ENCODE measurements at places on chromosomes 5 and 9.

DNA sequence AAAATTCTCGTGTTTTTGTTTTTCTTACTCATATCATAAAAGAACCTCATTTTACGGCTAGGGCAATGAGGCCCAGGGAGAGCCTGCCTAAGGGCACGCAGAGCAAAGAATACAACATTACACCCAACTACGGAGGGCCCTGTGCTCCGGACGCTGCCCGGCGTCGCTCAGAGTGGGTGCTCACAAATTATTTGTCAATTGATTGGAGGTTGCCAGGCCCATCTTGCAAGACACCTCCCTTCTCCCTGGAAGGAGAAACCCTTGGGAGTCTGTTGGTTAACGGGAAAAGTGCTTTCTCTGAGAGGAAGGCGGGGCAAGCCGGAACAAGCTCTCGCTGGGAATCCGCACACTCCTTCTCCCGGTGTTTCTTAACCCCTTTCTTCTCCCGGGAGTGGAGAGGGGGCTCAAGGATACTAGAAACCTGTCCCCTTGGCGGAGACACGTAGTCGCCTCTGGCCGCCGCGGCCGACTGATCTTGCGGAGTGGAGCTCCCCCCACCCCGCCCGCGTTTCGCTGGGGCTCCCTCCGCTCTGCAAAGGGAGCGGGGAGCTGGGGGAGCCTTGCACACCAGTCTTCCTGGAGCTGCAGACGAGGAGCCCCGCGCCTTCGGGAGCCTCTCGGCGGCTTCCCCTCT is 599.3 kb upstream of the SGCD start:
- DNase-seq, result no peak

DNA sequence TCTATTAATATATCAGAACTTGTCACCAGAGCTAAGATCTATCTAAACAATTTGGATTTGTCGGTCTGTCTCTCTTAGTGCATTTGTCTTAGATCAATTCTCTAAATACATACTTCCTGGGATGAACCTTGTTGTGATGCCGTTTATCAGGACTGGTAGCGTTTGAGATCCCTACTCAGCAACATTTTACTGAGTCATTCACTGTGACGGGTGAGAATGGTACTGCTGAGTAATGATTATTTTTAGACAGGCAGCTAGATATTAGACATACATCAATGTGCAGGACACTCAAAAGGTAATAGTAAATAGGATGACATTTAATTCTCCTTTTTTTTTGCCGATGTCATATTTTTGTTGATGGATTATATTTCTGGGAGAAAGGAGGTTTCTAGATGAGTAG is 209.0 kb downstream of the CSNK1G3 start:
- DNase-seq, result no peak

- no peak for DNase-seq
These were observed 110.9 kb downstream of the MEF2C start for GRCh38 chr5:88772047-88772446.

- no peak for DNase-seq
These were observed 209.3 kb upstream of the SLC24A2 start for GRCh38 chr9:19998153-19998552.

DNA sequence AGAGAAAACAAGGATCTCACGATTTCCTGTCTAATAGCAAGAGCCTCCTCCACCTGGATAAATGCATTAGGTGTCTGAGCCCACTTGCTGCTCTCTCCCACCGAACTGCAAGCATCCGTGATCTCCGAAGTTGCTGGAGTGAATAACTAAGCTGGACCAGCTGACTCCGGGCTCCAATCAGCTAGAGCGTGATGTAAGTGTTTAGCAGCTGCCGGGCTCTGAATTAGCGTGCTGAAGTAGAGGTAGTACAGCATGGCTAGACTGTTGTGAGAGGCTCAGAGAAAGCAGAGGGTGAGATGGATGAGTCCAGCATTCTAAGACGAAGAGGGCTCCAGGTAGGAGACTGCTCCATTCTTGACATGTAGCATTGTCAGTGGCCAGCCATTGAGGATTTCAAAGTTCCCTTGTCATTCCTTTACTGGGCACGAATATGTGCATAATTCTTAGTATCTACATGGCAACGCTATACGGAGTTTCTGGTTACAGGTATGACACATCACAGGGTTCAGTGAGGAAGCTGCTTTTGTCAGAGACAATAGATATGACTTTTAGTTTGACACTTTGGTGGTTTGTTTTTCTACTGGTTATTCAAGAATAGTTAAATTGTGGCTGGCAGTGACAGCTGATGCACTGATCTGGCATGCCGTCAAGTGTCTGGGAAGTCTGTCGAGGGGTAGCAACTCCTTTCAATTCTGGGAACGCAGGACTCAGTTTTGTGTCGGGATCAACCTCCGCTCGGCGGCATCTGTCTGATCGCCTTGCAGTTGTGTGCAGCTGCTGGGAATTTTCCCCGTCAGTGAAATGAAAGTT is 232.6 kb downstream of the MAST4 start:
- no peak for DNase-seq

DNA sequence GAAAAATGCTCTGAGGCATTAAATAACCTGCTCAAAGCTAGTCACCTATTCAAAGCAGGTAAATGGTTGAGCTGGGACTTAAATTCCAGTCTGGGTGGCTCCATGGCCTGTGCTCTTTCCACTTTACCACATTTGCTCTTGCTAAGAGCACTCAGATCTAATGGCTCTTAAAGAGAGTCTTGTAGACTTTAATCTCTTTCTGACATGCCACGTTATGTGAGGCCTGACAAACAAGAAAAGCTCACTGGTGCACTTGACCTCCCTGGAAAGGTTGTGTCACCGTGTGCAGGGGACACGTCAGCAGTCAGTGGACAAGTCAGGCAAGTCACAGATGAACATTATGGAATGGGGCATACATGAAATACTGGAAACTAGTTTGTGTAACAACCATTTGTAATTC is 129.9 kb upstream of the RPS23 start:
- no peak for DNase-seq

DNA sequence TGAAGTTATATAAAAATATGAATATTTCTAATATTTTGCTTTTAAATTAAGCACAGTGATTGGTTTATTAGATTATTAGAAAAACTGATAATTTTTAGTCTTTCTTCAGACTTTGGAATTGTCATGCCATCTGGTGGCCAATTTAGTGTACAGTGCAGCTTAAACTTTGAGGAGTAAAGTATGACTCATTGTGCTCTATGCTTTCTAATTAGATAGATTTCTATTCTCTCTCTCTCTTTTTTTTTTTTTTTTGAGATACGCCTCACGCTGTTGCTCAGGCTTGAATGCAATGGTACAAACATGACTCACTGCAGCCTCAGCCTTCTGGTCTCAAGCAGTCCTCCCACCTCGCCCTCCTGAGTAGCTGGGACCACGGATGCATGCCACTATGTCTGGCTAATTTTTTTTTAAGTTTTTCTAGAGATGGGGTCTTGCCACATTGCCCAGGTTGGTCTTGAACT is 42.1 kb upstream of the GPR21 start:
- peak; percentile 0 for DNase-seq

DNA sequence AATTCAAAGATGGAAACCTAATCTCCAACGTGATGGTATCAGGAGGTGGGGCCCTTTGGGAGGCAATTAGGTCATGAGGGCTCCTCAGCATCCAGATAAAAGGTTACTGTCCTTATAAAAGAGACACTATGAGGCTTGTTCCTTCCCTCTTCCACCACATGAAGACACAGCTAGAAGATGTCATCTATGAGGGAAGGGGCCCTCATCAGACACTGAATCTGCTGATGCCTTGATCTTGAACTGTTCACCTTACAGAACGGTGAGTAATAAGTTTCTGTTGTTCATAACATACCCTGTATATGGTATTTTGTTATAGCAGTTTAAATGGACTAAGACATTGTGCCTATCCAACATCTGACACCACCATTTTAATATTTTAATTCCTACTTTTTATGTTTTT is 19.7 kb upstream of the CCNH start:
- no peak for DNase-seq

- DNase-seq, result no peak
These were observed 12.4 kb downstream of the DOCK2 start for GRCh38 chr5:169649486-169649885.

DNA sequence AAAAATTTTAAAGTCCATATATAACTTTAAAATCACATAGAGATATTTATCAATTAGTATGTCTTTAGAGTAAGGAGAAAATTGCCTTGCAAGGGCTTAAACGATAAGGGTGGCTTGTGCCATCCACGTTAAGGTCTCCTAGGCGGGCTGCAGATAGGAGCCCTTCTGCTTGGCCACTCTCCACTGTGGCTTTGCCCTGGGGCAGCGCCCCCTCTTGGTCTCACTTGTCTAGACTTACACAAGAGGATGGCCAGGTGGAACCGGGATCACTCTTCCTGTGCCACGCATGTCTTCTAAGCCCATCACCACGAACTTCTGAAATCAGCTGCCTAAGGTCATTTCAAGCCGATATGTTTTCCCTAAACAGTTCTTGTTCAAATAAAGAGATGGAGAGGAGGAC is 2.9 kb downstream of the FPGS start:
- no peak for DNase-seq

DNA sequence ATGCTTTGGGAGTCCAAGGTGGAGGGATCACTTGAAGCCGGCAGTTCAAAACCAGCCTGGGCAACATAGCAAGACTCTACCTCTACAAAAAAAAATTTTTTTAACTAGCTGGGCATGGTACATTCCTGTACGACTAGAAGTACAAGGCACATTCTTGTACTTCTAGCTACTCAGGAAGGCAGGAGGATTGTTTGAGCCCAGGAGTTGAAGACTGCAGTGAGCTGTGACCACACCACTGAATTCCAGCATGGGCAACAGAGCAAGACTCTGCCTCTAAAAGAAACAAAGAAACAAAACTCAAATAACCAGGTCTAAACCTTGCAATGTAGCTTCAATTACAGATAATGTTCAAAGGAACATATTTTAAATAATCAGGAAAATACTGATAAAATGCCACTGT is 56.2 kb downstream of the SSBP2 start:
- no peak for DNase-seq

DNA sequence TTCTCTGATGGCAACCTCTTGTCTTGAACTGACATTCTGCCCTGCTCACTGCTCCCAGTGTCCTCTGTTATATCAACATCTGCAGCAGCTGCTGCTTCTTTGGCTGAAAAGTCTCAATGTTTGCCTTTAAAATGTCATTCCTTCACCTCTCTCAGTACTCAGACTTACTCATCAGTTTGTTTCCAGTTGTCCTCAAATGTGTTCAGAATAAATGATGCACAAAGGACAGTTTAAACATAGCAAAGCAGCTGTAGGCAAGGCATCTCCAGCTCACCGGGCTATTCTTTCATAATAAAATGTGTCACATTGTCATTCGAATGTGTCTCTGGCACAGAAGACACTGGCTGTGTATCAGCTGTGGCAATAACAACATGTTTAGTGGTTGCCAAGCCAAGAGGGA is 590.9 kb upstream of the ZNF608 start:
- no peak for DNase-seq

DNA sequence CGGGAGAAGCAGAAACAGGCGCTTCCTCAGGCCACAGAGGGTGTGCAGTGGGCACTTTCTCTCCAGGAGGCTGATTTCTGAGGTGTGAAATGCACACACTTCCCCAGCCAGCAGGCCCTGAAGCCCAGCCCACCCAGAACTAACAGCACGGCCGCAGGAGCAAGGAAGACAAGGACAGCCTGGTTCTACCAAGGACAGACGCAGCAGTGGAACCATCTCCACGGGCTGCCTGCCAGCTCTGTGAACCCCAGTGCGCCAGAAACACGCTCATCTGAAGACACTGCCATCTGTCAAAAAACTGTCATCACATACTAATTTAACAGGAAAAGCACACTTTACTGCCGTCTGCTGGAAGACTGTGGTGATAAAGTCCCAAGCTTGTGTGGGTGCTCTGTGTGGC is 40.7 kb downstream of the MAPK9 start:
- DNase-seq, result no peak

DNA sequence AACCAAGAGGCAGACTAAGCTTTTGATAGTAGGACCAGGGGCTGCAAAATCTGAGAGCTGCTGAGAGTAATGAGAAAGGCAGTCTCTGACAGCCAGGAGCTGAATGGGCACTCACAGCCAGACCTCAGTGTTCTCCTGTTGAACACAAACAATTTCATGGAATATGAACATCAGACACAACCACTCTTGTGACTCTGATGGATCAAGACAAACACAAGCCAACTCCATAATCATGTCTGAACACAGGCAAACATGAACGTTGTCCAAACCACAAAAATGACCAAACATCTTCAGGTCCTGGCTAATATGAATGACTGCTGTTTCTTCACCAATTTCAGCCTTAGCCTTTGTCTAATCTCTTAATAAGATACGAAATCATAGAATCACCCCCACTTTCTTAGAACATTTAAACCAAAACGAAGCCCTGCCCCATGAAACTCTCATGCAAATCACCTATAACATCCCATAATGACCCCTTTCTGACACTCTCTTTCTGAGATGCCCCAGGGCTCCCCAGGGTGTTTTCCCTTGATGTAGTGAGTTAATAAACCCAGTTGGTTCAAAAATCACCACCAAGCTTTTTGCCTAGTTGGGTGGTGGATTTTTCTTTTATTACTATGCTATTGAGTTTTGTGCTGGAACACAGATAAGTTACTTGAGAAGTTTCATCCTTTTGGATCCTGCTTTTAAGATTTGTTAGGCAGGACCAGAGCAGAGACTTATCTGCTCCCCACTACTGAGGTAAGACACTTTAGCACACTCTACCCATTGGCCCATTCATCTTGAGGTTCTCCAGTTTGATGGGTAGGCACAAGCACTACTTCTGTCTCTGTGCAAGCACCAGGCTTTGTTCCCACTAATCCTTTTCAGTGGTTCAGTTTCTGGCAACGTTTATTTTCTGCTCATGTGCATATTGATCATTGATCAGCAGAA is 5.9 kb upstream of the ERAP2 start:
- DNase-seq, result no peak

Measured in NCI-H446 (cell line).